ENCODE measurements at places on chromosomes 6 and 20.

DNA sequence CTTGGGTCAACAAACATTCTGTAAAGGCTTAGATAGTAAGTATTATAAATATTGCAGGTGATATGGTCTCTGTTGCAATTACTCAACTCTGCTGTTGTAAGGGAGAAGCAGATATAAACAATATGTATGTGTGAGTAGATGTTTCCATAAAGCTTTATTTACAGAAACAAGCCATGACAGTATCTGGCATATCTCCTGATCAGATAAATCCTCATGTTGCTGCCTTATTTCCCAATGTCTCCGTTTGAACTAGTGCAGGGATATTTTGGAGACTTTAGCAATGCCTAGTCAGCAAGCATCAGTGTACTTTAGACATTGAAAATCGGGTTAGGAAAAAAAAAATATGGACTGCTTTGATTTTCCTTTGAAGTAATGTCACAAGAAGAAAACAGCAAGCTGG is 96.1 kb downstream of the LAMA2 start:
- no peak for DNase-seq

DNA sequence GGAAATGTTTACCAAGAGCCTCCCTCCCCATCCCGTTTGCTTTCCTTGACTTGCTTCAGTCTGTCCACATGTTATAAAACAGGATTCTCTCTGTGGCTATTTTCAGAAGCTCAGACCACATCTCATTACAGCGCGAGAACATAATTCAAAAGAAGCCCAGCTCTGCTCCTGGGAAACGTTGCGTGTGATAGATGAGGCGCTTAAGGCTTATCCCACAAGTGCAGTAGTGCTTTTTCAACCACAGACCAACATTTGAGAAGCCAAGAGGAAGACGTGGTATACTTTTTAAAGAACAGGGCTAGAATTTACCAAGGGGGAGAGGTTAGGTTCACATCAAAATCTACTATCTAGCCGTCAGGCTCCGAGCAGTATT is 239.5 kb downstream of the SLC24A3 start:
- DNase-seq, result no peak

- no peak for DNase-seq
Observed at GRCh38 chr6:146861029-146861563, 262.3 kb downstream of the ADGB start.

DNA sequence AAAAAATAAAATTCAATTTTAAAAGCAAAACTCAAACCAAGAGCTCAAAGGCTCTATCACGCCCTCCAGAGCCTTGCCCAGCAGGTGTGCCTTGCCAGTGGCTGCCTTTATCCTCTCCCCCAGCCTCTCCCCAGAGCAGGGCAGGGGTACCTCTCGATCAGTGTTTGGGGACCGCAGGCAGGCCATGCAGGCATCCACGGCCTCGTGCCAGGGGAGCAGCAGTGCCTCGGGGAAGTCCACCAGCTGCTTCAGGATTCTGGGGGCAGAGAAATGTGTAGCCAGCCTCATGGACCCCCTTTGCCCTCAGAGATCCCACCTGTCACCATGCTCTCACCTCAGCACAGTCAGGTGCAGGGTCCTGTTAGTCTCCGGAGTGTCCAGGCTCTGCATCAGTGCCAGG is 5.7 kb downstream of the CUL7 start:
- DNase-seq, result no peak

DNA sequence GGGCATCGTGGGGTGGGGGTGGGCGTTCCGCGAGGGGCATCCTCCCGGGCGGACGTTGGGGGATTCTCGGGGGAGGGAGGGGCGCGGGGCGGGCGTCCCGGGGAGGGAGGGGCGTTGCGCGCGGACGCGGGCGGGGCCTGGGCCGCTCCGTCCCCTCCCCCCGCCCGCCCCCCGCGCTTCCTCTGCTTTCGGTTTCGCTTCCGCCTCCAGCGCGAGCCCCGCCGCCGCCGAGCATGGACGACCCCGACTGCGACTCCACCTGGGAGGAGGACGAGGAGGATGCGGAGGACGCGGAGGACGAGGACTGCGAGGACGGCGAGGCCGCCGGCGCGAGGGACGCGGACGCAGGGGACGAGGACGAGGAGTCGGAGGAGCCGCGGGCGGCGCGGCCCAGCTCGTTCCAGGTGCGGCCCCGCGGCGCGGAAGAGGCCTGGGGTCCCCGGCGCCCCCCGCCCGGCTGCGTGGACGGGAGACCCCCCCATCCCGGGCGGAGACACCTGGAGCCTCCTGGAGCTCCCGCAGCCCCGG is at the start of gene OGFR:
Gene OGFR (plus strand): TSS at position 209 of the 528 bp plus-strand sequence. CDS start 25 bp downstream, at position 234.
- DNase-seq, result peak; percentile 46

GRCh38 chr6:57040011-57040410 is 6.5 kb upstream of the KIAA1586 start:
- peak; percentile 38 for DNase-seq

DNA sequence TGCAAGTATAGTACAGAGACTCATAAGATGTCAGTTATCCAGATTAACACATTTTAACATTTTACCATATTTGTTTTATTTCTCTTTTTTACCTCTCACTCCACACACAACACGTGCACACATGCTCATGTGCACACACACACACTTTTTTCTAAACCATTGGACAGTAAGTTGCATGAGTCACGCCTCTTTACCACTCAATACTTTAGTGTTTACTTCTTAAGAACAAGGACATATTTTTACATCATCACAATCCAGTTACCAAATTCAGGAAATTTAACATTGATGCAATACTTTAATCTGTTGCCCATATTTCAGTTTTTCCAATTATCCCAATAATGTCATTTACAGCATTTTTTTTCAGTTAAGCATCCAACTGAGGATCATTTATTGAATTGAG is 109.0 kb downstream of the RIN2 start:
- DNase-seq, result no peak

DNA sequence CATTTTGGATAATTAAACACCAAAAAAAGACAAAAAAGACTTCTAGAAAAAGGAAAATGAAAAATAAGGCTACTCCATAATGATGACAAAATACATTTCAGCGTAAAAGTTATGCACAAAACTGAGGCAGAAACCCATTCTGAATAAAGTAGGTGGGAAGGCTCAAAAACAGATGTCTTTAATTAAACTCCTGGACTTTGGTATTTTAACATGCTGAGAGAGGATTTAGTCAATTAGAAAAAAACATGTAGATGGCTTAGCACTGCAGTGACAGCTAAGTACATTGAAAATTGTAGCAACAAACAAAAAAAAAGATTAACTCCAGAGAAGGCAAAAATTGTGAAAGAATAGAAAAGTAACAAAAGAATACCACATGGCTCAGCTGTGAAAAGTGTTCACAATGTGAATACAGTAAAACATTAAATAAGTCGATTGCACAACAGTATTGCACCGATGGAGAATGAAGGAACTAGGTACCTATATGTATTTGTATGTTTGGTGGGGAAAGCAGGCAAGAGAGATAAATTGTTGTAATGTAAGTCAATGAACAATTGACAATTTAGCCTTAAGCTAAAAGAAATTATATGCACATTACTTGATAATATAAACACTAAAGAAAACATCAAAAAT is 59.5 kb downstream of the TBC1D32 start:
- DNase-seq, result no peak

GRCh38 chr6:80022803-80023202 is 18.4 kb downstream of the TTK start:
- DNase-seq, result no peak

DNA sequence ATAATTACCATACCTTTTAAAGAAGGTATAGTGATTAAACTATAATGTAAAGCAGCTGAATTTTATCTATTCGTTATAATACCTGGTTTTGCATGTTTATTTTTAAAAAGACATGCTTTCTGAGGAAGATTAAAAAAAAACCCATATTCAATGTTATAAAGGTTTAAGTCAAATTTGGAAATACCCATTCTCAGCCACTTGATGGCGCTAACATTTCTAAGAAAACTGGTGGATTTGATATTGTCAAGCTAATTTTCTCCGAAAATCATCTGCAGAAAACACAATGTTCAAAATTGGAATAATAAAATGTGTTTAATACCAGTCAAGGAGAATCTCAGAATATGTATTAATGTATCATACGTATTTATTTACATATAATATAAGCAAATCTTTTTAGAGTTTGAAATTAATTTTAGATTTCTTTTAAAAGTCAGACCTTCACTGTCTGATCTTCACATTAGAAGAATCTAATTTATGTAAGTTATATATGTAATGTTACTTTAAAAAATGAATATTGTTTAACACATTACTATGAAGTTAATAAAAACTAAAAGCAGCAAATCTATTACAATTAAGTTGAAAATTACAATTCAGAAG is 35.0 kb downstream of the SHPRH start:
- peak; percentile 46 for DNase-seq

- DNase-seq, result no peak
Observed at GRCh38 chr6:69901361-69901760, 35.0 kb downstream of the COL19A1 start.

DNA sequence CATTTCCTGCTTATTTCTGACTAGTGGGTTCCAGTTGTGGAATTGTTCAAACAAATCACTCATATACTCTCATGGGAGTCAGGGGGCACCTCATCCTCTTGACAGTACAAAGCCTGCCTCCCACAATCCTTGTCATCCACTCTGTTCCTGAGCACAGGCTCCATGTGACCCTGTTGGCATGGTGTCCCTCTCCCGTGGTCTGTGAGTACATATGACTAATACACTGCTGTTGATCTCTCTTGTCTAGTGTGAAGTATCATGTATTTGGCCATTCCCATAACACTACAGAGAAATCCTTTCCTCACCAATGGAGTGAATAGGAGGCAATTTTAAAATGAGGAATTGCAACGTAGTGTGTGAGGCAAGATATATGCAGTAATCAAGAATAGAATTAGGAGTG is 185.3 kb downstream of the OGFRL1 start:
- no peak for DNase-seq

- peak; percentile 88 for DNase-seq
Observed at GRCh38 chr6:37516920-37517405, 17.3 kb upstream of the CCDC167 start.

GRCh38 chr6:73388433-73388799 is 6.2 kb upstream of the DDX43 start:
- no peak for DNase-seq

DNA sequence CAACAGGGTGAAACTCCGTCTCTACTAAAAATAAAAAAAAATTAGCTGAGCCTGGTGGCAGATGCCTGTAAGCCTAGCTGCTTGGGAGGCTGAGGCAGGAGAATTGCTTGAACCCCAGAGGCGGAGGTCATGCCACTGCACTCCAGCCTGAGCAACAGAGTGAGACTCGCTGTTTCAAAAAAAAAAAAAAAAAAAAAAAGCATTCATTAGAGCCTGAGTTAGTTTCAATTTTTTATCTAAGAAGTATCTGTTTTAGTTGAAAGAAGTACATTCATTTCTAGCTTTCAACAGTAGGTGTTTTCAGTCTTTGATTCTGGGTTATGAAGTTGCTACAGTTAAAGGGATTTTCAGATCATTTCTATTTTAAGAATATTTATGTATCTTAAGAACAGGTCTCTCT is 42.2 kb downstream of the ZNF292 start:
- no peak for DNase-seq

GRCh38 chr20:51854921-51855320 is 52.6 kb upstream of the SALL4 start:
- DNase-seq, result no peak

- no peak for DNase-seq
Observed at GRCh38 chr20:21389368-21389767, 8.0 kb downstream of the NKX2-4 start.

- DNase-seq, result no peak
Observed at GRCh38 chr6:163404825-163405265, 9.7 kb upstream of the QKI start.

- no peak for DNase-seq
Observed at GRCh38 chr6:77462359-77463307, 658 bp downstream of the HTR1B start.

- DNase-seq, result no peak
Observed at GRCh38 chr6:156957931-156958547, 180.9 kb downstream of the ARID1B start.

DNA sequence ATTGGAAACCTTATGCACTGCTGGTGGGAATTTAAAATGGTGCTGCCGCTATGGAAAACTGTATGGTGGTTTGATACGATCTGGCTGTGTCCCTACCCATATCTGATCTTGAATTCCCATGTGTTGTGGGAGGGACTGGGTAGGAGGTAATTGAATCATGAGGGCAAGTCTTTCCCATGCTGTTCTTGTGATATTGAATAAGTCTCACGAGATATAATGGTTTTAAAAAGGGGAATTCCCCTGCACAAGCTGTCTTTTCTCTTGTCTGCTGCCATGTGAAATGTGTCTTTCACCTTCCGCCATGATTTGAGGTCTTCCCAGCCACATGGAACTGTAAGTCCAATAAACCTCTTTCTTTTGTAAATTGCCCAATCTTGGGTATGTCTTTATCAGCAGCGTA is 4.9 kb downstream of the TAP2 start:
- no peak for DNase-seq

DNA sequence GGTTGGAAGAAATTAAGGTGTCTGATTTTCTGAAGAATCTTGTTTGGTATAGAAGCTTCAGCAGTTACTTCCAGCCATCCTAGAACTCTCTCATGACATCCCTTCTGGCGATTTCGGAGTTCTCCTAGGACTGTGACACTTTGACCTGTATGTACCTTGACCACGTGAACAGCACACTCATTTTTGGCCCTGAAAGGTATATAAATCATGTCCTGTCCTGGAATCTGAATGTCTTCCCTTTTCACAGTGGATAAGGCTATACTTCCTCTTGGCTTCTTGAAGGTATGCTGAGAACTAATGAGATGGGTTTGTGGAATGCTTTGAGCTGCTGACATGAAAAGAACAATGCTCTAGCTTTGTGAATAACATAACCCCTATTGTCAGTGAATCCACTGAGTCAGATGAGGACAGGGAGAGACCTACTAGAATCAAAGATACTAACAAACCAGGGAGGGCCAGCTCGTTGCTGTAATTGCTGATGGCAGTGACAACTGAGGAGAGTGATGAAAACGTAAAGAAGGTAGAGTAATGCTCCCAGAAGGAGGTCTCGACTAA is 6.0 kb upstream of the ZDHHC14 start:
- no peak for DNase-seq

- DNase-seq, result no peak
Observed at GRCh38 chr20:15332711-15333160, 995.3 kb upstream of the FLRT3 start.

Data from NCI-H2171 treated with DMSO at 0.1 percent for 48 hours (cell line).